Effector memory CD4-positive, alpha-beta T cell (primary cell): ENCODE measurements at places on chromosomes 4 and X.

DNA sequence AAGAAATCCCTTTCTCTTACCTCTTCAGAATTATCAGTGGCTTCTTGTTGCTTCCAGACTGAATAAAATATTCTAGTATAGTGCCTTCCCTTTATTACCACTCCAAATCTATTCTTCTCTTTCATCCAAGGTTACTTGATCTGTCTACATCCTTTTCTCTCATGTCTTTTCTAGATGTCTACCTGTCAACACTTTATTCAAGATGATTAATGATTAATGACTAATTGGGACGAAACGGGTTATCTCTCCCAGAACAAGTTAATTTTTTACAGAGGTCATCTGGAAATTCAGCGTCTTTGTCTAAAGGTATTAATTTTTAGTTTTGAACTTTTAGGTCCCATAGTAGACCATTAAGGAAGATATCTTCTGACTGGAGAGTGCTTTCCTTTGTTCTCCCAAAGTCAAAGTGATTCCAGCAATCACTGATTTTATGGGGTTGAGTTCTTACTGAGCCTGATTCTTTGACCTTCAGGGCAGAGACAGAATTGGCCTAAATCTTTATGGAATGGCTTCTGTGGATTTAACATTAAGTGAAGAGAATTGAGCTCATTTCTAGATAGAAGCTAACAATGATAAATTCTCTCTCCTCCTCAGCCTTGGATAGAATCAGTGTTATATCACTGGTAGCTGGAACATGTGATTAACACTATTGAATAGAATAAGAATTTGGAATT is 335.4 kb upstream of the TEX13C start:
- no peak for DNase-seq
- H3K36me3 ChIP-seq, result no peaks in the 10 kb centered on the region
- H3K4me1 ChIP-seq, result no peaks in the 10 kb centered on the region
- H3K4me3 ChIP-seq, result no peak overlapping the region
- no peak overlapping the region for H3K27ac ChIP-seq

DNA sequence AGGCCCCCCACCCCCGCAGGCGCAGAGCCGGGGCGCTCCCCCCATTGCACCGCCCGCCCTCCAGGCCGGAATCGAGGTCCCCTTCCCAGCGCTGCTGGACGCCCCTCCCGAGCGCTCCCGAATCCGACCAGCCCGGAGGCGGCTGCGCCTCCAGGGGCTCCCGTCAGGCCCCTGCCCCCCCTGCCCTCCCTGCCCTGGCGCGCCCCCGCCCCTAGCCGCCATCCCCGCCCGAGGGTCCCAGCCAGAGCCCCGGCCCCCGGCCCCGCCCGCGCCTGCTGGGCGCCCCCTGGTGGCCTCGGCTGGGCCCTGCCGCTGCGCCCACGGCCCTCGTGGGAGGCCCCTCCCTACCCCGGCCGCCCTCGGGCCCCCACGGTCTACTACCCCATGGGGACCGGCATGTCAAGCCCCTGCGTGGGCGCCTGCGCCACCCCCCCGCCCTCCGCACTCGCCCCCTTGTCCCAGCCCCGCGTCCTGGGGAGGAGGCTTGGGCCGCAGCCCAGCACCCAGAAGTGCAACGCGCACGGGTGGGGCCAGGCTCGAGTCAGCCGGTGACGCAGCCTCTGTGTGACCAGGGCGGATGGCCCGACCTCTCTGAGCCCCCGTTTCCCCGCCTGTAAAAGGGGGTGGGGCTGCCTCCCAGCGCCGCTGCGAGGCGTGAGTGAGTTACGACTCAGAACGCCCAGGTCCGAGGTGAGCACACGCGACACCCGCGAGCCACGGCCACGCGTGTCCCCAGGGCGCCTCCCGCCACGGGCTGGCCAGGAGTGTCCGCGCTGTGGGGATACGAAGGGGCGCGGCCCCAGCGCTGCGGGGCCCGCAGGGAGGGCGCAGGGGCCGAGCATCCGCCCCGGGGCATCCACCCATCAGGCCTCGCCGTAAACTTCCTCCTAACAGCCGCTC is 104.9 kb downstream of the FAM53A start:
- H3K36me3 ChIP-seq, result no peaks in the 10 kb centered on the region
- H3K27ac ChIP-seq, result peak overlapping the region; percentile 73
- H3K4me1 ChIP-seq, result peaks cover 6% of the 10 kb centered on the region
- DNase-seq, result peak; percentile 60
- peak overlapping the region; percentile 64 for H3K4me3 ChIP-seq

DNA sequence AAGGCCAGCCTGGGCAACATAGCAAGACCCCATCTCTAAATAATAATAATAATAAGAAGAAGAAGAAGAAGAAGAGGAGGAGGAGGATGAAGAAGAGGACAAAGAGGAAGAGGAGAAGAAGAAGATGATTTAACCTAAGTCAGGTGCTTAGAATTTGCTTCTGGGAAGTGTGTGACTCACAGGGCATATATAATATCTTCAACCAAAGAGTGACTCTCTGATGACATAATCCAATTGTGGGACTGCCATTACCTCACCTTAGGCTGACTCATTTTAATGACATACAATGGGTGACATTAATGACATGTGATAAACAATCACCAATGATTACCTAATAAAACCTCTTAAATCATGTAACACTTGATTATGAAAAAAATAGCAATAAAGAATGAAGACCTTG is 32.7 kb upstream of the MBTPS2 start:
- no peak overlapping the region for H3K27ac ChIP-seq
- H3K27me3 ChIP-seq, result no peaks in the 10 kb centered on the region
- H3K36me3 ChIP-seq, result no peaks in the 10 kb centered on the region
- no peak overlapping the region for H3K4me3 ChIP-seq
- no peaks in the 10 kb centered on the region for H3K4me1 ChIP-seq

GRCh38 chr4:53813998-53814397 is 222.7 kb upstream of the LNX1 start:
- no peaks in the 10 kb centered on the region for H3K27me3 ChIP-seq
- no peak for DNase-seq
- no peak overlapping the region for H3K4me3 ChIP-seq
- H3K27ac ChIP-seq, result no peak overlapping the region

DNA sequence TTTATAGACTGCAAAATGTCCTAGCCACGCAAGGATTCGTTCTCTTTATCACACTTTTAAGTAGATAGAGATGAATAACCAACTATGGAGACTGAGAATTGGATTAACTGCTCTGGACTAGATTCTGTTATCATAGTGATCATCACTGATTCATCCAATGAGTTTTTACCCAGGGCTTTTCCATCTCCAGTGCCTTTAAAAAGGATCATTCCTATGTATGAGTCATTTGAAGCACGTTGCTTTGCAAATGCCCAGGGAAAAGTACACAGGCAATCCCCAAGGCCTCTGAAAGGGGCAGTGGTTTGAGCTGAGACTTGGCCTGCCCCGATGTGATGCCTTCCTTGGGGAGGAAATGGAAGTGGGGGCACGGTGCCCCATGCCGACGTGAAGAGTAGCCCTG is 122.7 kb upstream of the PSAPL1 start:
- DNase-seq, result no peak
- H3K27me3 ChIP-seq, result no peaks in the 10 kb centered on the region
- H3K27ac ChIP-seq, result no peak overlapping the region
- H3K36me3 ChIP-seq, result no peaks in the 10 kb centered on the region
- H3K4me1 ChIP-seq, result no peaks in the 10 kb centered on the region

- no peak overlapping the region for H3K4me3 ChIP-seq
- no peaks in the 10 kb centered on the region for H3K27me3 ChIP-seq
- no peak for DNase-seq
- no peaks in the 10 kb centered on the region for H3K4me1 ChIP-seq
- H3K27ac ChIP-seq, result no peak overlapping the region
- H3K36me3 ChIP-seq, result no peaks in the 10 kb centered on the region
Measured at GRCh38 chr4:68655764-68656444, 14.5 kb downstream of the UGT2B15 start.

DNA sequence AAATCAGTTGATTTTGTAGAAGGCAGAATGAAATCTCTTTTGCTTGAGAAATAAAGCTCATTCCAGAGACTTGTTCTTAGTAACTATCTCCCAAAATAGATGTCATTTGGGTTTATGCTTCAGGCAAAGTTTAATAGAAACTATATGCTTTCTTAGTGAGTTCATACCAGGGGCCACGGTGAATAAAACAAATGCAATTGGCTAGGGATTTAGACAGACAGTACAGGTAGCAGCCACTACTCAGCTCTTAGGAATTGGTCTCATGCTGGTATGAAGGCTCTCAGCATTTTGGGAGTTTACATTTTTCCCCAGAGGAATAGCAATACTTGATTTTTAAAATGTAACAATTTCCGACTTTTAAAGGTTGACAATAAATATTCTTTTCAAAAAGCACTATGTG is 27.0 kb downstream of the GYPA start:
- no peak for DNase-seq
- no peak overlapping the region for H3K27ac ChIP-seq
- no peaks in the 10 kb centered on the region for H3K4me1 ChIP-seq
- no peaks in the 10 kb centered on the region for H3K36me3 ChIP-seq
- no peak overlapping the region for H3K4me3 ChIP-seq

DNA sequence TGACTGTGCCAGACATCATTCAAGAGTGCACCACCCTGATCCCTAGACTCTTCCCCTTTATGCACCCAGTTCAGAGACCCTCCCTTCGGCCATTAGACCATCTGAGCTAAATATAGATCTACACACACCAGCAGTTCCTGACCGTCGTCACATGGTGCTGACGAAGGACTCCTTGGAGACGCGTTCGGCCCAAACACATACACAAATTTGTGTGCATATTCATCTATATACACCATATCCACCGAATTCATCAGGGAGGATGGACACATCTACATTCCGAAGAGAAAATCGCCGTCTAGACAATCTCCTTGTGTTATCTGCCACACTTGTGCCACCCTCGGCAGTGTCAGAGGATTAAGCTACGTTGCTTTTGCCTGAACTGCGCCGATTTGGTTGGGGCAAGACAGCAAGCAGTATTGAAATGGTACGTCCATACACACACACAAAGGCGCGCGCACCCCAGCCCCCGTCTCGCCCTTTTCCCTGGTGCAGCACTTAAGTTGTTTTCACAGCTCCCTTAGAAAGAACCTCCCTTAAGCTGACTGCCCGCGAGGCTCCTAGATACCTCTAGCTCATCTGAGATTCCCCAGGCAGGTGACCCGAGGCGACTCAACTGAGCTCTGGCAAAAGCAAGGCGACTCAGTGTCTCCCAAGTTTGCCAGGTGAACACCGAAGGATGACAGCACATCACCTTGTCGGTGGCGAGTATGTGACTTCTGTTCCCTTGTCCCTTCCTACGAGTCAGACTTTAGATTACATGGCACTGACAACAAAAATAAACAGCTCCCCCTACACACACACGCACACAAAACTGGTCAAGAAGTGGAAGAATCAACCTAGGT is 1.0 kb downstream of the RASGEF1B start:
- no peaks in the 10 kb centered on the region for H3K36me3 ChIP-seq
- peak overlapping the region; percentile 95 for H3K4me3 ChIP-seq
- no peaks in the 10 kb centered on the region for H3K27me3 ChIP-seq
- H3K27ac ChIP-seq, result peak overlapping the region; percentile 95
- no peak for DNase-seq

DNA sequence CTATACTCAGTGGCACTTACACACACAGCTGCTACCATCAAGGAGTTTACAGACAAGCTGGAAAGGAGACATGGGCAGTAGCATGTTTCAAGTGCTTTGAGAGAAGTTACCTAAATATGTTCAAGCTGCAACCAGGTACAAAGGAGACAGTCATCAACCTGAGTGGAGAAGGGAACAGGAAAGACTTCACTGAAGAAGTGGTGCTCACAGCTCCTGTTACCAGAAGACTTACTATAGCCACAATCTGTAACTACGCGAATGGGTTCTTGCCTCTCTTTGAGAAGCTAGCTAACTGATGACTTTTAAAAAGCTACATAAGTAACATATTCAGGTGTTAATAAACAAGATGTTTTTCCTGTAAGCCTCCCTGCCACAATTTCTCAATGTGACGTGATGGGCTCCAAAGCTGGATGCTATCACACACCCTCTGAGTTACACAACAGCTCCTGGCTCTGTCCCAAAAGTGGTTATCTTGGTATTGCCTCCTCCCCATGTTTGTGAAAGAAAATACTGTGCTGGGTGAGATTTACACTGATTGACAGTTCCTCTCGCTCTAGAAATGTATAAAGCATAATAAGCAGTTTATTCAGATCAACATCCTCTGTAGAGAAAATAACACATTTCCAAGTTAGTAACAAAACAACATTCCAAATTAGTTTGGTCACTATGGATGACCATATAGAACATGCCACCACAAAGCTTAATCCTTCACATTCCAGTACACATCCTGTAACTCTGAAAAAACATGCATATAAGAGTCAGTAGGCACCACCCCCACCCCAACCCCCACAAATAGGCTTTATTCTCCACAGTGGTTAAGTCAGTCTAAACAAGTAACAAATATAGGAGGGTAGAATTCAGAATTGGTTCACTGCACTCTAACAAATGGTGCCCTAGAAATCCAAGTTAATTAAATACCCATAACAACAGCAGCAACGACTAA is 81.8 kb downstream of the FRYL start:
- no peak overlapping the region for H3K27ac ChIP-seq
- no peak for DNase-seq
- peaks cover 8% of the 10 kb centered on the region for H3K4me1 ChIP-seq
- no peaks in the 10 kb centered on the region for H3K27me3 ChIP-seq
- H3K4me3 ChIP-seq, result no peak overlapping the region
- H3K36me3 ChIP-seq, result no peaks in the 10 kb centered on the region

DNA sequence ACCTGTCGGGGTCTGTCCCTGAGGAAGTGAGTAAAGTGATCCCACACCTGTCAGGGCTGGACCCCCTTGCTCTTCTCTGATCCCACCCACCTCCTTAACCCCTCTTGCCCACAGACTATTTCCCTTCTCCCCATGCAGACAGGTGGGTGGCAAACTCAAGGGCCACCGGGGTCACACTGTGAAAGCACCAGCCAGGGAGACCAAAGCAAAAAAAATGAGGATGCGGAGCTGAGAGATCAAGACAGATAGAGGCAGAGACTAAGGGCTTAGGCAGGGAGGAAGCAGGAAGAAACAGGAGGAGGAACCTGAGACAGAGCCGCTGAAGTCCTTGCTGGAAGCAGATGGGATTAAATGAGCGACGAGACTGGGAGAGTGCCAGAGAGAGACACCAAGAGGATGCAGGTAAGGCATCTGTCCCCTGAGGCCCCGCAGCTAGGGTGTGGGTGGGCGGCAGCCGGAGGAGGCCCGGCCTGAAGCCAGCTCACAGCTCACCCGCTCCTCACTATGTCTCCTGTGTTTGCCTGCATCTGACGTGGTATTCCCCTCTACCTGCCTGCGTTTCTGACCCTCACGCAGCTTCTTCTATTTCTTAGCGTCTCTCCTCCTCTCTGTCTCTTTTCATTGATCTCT is 7.2 kb downstream of the TIMM17B start:
- H3K4me3 ChIP-seq, result peak overlapping the region; percentile 64
- peaks cover 2% of the 10 kb centered on the region for H3K4me1 ChIP-seq
- H3K27ac ChIP-seq, result peak overlapping the region; percentile 60
- no peaks in the 10 kb centered on the region for H3K27me3 ChIP-seq
- H3K36me3 ChIP-seq, result no peaks in the 10 kb centered on the region
